Amniotic epithelial cell (primary cell): ENCODE measurements at places on chromosomes 7 and 10.

- DNase-seq, result peak; percentile 43
Observed at GRCh38 chr7:108589874-108590273, 20.2 kb downstream of the DNAJB9 start.

DNA sequence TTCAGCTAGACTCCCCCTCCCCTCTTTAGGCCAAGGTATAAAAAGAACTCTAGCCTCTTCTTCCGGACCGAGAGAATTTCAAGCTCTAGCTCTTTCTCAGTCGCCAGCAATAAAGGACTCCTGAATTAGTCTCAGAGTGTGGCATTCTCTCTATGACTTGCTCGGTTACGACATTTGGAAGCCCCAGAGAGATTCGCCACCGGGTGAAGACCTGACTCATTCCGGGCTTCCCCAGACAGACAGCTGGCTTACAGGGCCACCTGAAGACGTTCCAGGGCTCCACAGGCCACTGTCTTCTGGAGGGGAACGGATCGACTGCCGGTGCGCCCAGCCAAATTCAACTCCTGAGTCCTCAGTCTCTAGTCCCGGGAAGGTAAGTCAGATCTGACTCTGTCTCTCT lies at the start of gene AKR1B15:
TSS of gene AKR1B15 (plus strand) at position 234 of the 400 bp plus-strand sequence. CDS start 15,510 bp downstream, outside the sequence.
- peak; percentile 50 for DNase-seq

DNA sequence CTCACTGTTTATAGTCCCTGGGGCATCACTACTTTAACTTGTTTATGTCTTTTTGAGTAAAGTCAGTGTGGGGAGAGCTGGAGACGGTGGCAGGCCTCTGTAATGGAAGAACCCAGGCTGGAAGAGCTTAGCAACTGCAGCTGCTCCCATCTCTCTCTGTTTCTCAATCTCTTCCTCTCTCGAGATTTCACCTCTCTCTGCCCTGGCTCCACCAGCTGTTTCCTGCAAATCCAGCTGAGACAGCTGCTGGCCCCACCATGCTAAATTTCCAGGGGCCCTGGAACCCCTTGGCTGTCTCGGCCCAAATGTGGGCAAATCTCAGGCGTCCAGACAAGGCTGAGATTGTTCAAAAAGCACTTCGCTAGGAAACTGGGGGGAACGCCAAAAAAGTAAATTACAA lies 25.8 kb upstream of the SLF2 start:
- no peak for DNase-seq

GRCh38 chr10:51881213-51881612 lies 181.8 kb upstream of the CSTF2T start:
- DNase-seq, result no peak

DNA sequence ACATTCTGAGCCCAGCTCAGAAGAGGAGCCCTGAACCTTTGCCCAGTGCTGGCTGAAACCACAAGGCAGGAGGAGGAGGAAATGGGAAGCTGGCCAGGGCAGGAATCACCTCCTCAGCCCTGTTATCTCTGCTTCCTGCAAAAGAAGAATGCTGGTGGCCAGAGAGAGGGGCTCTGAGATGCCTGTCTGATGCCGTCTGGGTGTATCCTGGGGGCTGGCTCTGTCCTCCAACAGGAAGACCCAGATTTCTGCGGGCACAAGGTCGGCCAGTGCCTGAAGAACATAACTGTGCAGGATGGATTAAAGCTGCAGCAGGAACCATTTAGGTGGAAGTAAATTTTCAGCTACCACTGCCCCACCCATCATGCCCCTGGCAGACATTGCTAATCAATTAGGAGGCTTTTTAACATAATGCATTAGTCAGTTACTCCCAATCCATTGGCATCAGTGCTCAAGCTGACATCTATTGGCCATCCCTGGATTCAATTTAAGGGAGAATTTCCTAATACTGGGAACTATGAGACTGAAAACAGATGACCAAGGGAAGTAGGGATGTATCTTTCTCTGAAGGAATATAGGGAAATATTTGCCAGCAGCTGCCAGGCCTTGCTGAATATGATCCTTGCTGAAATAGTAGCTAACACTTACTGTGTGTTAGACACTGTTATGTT lies 67.7 kb downstream of the COL13A1 start:
- peak; percentile 71 for DNase-seq

DNA sequence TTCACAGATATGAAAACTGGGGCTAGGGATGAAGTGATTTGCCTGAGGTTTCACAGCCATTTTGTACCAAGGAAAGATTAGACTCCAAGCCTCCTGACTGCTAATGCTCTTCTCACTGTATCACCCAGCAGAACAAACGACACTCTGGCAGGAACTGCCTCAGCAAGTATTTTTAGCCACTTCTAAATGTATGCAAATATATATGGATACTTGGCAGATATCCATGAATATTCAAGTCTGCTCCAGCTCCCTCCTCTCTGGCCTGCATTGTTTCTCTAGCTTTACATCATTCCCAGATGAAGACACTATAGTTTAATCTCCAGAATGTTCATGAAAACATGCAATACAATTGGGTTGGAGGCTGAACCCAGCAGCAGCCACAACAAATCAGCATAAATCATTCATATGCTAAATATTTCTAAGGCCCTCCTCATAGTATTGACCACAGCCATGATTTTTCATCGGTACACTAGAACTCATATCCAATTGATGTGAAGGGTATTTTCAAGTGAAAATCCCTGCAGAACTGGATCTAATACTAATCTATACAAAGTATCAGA lies 65.5 kb downstream of the HPSE2 start:
- DNase-seq, result no peak

DNA sequence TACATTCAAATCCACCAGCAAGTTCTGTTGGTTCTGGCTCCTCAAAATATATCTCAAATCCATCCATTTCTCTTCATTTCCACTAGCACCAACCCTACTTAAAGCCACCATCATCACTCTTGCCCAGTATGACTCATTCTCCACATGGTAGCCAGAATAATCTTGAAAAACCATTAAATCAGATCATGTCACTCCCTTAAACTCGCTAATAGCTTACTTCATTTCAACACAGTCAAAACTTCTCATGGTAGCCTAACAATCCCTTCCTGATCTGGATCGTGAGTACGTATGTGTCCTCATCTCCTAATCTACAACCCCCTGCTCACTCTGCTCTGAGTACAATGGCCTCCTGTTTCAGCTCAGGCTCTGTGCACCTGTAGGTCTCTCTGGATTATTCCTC lies 8.7 kb downstream of the EPC1 start:
- peak; percentile 68 for DNase-seq

- DNase-seq, result no peak
Observed at GRCh38 chr7:2719007-2719406, 31.0 kb downstream of the AMZ1 start.

GRCh38 chr7:26404189-26404996 lies 112.7 kb downstream of the SNX10 start:
- DNase-seq, result no peak

GRCh38 chr7:106169821-106170610 lies 57.9 kb upstream of the SYPL1 start:
- peak; percentile 13 for DNase-seq

GRCh38 chr10:63919575-63920279 lies 398.5 kb downstream of the REEP3 start:
- no peak for DNase-seq
